ENCODE measurements at places on chromosomes 2 and 18.

GRCh38 chr2:66846887-66847286 lies 412.0 kb downstream of the MEIS1 start:
- DNase-seq, result no peak

GRCh38 chr2:72682061-72682460 lies 143.8 kb downstream of the EXOC6B start:
- DNase-seq, result no peak

- DNase-seq, result no peak
These were observed 2.0 kb downstream of the GPC1 start for GRCh38 chr2:240437551-240437860.

DNA sequence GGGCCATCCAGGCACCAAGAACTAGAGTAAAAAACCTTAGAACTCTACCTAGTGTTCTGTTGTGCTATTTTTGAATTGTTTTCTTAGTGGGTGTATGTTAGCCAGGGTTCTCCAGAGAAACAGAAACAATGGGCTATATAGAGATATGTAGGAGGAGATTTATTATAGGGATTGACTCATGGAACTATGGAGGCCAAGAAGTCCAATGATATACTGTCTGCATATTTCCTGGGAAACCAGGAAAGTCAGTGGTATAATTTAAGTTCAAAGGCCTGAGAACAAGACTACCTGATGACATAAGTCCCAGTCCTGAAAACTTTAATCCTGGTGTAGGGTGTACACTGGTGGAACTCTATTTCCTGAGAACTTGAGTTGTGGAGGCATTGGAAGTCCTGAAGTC lies 108.7 kb upstream of the ACVR1 start:
- DNase-seq, result no peak

GRCh38 chr2:937530-937929 lies 13.1 kb upstream of the SNTG2 start:
- DNase-seq, result no peak

- no peak for DNase-seq
These were observed 411 bp downstream of the RNASEH1 start for GRCh38 chr2:3557639-3558204.

DNA sequence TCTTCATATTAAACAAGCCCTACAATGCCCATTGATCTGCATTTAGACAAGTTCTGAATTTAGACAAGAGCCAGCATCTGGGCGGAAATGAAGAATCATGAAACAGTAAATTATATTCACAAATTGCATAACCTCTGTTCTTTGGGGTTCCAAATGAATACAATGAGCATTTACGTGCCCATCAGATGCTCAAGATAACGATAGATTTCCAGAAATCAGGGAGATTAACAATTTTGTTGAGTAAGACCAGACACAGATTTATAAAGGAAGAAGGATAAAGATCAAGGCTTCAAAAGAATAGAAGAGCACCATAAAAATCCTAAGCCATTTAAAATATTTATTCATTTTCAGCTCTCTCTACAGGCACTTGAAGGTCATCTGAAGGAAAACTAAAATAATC lies 59.7 kb upstream of the CDH20 start:
- DNase-seq, result no peak

- no peak for DNase-seq
These were observed 2.9 kb downstream of the SPIRE1 start for GRCh38 chr18:12654971-12655370.

- DNase-seq, result no peak
These were observed 301.1 kb upstream of the TANK start for GRCh38 chr2:160859096-160859495.

Measured in astrocyte (in vitro differentiated cells and primary cell).